NCI-H1694 (cell line): ENCODE measurements at places on chromosomes 16 and 17.
A peak's percentile ranks its signal among the peaks of the same experiment; 100 is the strongest.

DNA sequence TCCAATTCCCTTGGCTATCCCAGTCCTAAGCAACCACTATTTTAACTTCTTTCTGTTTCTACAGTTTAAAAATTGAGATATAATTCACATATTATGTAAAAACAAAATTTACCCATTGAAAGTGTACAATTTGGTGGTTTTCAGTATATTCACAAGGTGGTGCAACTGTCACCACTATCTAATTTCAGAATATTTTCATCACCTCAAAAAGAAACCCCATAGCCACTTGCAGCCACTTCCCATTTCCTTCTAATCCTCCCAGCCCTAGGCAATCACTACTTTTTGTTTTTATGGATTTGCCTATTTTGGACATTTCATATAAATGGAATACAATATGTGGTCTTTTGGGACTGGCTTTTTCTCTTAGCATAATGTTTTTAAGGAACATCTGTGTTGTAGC is 36.1 kb upstream of the NACA2 start:
- DNase-seq, result no peak

DNA sequence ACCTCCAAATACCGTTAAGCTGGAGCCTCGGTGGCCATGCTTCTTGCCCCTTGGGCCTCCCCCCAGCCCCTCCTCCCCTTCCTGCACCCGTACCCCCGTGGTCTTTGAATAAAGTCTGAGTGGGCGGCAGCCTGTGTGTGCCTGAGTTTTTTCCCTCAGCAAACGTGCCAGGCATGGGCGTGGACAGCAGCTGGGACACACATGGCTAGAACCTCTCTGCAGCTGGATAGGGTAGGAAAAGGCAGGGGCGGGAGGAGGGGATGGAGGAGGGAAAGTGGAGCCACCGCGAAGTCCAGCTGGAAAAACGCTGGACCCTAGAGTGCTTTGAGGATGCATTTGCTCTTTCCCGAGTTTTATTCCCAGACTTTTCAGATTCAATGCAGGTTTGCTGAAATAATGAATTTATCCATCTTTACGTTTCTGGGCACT is 928 bp downstream of the HBA1 start:
- DNase-seq, result no peak

GRCh38 chr17:30600060-30600829 is 123.0 kb downstream of the GOSR1 start:
- DNase-seq, result peak; percentile 73

DNA sequence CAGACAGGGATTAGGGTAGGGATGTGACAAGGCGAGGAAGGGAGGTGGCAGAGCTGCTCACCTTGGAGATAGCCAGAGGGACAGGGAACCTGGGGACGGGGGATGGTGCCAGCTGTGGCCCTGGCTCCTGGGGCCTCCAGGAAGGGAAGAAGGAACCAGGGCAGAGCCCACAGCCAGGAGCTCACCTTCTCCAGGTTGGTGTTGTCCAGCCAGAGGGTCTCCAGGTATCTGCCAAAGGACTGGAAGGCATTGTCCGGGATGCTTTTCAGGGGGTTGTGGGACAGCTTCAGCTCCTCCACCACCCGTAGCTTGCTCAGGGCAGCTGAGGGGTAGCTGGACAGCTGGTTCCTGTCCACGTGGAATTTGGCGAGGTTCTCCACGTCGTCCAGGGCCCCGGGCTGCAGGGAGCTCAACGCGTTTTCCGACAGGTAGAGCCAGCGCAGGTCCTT is 801 bp downstream of the CHAD start:
- DNase-seq, result no peak

DNA sequence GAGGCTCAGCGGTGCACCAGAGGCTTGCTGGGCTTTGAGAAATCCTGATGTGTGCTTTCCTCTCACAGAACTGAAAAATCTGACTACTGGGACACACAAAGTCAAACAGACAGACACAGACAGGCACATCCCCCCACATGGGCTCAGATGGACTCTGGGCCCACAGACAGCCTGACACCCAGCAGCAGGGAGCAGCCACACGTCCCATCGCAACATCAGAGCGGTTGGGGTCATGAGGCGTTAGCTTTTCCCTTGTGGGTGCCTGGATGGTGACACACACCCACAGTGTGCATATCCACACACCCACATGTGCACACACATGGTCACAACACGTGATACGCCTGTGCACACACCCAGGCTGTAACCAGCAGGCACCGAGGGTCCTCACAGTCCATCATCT is 6.3 kb downstream of the SPNS3 start:
- no peak for DNase-seq

GRCh38 chr17:60230358-60230757 is 80.6 kb downstream of the CA4 start:
- no peak for DNase-seq

GRCh38 chr16:4679156-4679849 is 14.1 kb upstream of the NUDT16L1 start:
- DNase-seq, result no peak

GRCh38 chr16:88839745-88840599 is 16.8 kb downstream of the GALNS start:
- no peak for DNase-seq
